CD4-positive, alpha-beta T cell treated with Interferon alpha-2 for 1 hour (primary cell): ENCODE measurements at places on chromosomes 7 and 10.

DNA sequence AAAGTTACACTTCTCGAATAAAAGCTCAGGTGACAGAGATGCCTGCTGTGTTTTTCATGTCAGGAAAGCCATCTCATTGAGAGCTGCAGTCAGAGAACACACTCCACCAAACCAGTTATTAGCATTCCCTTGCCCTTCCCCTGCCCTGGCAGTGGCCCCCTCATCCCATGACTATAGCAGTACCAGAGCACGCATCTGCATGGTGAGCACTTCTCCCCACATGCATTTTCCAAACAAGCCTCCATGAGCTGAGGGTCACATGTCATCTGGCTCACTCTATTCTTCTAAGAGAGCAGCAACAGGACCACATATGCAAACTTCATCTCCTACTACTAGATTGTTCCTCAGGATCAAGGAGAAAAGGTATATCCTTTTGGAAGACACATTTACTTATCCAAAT is 42.4 kb upstream of the FGL2 start:
- DNase-seq = no peak

- no peak for DNase-seq
Observed at GRCh38 chr10:79001082-79001885, 67.5 kb upstream of the ZMIZ1 start.

DNA sequence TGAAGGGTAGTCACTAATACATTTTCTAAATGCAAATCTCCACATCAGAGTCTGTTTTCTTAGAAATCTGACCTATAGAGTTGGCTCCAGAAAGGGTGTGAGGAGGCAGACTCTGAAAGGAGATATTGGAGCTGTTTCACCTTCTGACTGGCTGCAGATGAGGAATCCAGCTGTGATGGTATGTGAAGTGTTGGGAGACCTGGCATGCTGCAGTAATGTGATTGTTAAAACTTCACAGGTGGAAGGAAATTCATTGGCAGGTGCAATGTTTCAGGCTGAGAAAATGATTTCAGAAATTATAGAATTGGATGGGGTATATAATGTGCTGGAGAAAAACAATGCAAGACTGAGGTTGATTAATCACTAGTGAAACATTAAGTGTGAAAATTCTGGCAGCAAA is 1134.0 kb upstream of the LRRN3 start:
- no peak for DNase-seq

GRCh38 chr7:50268990-50269389 is 35.5 kb upstream of the IKZF1 start:
- no peak for DNase-seq

GRCh38 chr10:62562101-62562500 is 187.9 kb downstream of the ZNF365 start:
- DNase-seq = no peak

GRCh38 chr10:72852508-72852907 is 41.0 kb upstream of the OIT3 start:
- no peak for DNase-seq

DNA sequence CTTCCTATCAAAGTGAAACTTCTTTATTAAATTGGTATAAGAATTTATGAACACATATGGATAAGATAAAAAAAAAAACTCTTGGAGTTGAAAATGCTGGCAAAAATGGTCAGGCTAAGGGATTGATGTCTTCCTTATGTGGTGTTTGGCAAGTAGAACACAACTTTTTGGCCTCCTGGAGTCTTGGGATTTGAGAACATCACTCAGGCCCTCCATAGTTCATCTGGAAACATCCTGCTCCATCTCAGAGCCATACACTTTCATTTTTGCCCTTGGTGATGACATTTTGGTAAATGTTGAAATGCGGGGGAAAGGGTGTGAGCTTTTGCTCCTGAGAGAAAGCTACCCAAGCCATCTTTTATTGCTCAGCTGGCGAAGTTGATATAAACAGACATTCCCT is 27.5 kb upstream of the BTBD16 start:
- no peak for DNase-seq

- DNase-seq = no peak
Observed at GRCh38 chr7:113657603-113658002, 261.2 kb downstream of the PPP1R3A start.

GRCh38 chr10:34576797-34577196 is 238.3 kb downstream of the PARD3 start:
- no peak for DNase-seq

DNA sequence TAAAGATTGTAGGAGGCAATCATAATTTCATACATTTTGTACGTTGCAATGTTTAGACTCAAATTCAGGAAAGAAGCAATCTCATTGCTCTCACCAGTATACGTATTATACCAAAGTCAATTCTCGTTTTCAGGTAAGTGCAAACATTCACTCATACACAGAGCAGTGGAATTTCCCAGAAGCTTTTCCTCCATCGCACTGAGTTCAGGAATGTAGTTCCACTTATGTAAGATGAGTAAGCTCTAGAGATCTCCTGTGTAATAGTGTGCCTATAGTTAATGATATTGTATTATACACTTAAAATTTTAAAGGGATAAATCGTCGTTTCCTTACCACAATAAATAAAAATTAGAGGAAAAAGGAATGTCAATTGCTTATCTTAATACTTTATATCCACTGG is 470.8 kb upstream of the KCND2 start:
- no peak for DNase-seq

- no peak for DNase-seq
Observed at GRCh38 chr10:26932576-26932975, 71.8 kb upstream of the ABI1 start.

GRCh38 chr10:52316500-52316899 is 2.4 kb downstream of the DKK1 start:
- no peak for DNase-seq

- DNase-seq = peak; percentile 60
Observed at GRCh38 chr7:131007439-131008330, 273.7 kb upstream of the KLF14 start.

DNA sequence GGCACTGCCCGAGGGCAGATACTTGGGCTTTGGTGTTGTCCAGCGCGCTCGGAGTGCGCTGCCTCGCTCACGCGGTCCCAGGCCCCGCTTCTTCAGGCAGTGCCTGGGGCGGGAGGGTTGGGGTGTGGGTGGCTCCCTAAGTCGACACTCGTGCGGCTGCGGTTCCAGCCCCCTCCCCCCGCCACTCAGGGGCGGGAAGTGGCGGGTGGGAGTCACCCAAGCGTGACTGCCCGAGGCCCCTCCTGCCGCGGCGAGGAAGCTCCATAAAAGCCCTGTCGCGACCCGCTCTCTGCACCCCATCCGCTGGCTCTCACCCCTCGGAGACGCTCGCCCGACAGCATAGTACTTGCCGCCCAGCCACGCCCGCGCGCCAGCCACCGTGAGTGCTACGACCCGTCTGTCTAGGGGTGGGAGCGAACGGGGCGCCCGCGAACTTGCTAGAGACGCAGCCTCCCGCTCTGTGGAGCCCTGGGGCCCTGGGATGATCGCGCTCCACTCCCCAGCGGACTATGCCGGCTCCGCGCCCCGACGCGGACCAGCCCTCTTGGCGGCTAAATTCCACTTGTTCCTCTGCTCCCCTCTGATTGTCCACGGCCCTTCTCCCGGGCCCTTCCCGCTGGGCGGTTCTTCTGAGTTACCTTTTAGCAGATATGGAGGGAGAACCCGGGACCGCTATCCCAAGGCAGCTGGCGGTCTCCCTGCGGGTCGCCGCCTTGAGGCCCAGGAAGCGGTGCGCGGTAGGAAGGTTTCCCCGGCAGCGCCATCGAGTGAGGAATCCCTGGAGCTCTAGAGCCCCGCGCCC is at the start of gene NPY:
NPY (plus strand) TSS at position 294 of the 802 bp plus-strand sequence. CDS start 1,051 bp downstream, outside the sequence.
- DNase-seq = no peak

DNA sequence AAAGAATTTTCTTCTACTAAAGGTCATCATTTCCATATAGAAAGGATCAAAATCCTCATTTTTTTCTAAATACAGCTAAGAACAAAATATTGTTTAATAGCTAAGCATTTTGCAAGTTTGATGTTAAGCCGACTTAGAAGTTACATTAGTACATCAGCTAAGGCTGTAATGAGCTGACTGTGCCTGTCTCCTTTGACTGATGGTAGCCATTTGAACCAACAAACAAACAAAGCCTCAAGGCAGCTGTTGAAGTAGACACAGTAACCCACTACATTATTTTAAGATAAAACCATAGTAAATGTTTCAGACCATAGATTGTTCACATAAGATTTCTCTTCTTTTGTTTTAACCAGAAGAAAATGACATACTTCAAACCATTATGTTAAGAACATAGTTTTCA is 210.9 kb upstream of the VSTM2A start:
- DNase-seq = no peak

DNA sequence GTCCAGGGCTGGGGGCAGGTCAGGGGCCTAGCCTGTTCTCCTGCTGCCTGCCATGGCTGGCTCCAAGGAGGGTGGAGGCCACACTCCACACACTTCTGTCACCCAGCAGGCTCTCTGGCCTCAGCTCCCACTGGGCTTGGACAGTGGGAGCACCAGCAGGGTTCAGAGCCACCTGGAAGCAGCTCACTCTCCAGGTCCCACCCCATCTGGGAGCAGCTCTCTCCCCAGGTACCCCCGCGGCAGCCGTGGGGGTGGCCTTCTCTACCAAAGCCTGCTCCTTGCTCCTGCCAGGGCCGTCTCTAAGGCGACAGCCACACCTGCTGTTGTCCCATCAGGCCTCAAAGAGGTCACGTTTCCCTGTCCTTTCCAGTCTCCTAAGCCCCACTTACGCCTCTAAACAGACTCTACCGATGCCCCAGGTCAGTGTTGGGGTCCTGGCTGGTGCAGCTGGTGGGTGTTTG is 142.5 kb upstream of the RET start:
- DNase-seq = no peak

- no peak for DNase-seq
Observed at GRCh38 chr10:100866575-100867098, 46.1 kb upstream of the SLF2 start.

DNA sequence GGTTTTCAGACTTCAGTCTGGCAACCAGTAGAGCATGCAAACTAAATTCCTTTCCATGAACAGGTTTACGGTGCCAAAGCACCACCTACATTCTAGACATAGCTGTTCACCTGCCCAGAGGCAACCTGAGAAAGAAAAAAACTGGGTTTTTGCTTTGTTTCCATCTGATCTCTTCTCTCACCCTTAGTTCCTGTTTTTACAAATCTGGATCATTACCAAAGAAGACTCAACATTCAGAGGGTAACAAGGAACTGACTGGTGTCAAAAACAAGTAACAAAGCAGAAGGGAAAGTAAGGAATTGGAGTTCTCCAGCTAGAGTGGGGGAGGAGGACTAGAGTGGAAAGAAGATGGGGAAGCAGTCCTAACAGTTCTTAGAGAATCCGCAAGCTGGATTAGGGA is 36.4 kb downstream of the CPVL start:
- DNase-seq = no peak

- DNase-seq = no peak
Observed at GRCh38 chr7:144513334-144513733, 109.8 kb upstream of the NOBOX start.

GRCh38 chr7:148507787-148508186 is 82.8 kb upstream of the C7orf33 start:
- no peak for DNase-seq

DNA sequence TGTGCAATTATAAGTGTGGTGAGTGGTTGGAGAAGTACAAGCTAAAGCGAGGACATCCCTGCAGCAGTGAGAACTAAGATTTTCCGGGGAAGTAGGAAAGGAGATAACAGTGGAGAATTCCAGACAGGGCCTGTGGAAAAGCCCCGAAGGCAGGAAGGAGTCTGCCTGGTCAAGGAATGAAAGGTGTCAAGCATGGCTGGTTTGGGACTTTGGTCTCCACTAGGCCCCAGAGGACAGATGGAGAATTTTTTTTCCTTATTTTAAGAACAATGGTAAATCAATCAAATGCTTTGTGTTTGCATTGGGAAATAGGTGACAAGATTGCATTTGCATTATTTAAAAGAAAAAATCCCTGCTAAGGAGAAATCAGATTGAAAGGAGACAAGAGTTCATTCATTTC is 3.2 kb upstream of the CEP55 start:
- no peak for DNase-seq

DNA sequence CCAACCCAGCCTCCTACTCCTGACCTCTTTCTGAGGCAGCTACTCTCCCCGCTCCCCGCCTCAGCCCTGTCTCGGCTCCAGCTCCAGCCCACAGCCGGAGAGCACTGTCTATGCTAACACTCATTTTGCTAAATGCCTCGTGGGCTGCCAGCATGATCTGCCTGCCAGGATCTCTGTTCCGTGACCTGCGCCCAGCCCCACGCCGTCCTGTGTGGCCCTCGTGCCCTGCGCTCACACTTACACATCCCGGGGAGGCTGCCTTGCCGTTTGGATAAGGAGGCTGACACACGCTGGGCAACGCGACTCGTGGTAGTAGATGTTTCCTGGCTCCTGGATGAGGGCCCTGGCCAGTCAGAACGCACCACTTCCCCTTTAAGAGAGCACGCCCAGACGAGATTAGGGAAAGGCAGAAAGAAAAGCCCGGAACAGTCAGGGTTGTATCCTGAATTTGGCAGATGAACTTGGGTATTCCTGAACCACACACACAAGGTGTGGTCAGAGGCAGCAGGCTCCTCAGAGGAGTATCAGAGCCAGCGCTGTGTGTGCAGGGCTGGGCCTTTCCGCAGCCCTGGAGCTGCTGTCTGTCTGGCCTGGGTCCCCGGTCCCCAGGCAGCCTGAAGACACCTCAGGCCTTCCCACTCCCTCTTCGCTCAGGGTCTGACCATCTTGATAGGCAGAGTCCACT is 97.7 kb upstream of the EFCAB10 start:
- DNase-seq = peak; percentile 36

DNA sequence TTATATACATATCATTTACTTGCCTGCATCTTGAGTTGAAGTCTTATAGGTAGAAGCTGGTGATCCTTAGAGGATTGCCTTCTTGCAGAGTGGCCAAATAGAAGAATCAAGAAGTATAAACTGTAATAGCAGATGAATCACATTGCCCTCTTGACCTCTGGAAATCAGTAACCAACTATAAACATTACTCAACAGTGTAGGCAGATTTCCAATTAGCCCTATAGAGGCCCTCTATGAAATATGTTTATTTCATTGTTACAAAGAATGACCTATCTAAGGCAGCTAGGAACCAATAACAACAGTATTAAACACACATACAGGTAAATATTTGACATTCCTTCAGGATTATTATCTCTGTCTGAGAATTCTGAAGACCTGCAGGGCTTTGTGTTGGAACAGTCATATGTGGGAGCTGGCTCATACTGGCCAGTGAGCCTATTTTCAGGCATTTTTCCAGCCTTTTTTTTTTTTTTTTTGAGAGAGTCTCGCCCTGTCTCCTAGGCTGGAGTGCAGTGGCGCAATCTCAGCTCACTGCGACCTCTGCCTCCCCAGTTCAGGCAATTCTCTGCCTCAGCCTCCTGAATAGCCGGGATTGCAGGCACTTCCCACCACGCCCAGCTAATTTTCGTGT is 7.2 kb upstream of the SRI start:
- no peak for DNase-seq
